ENCODE measurements at places on chromosomes 5 and 9. TPM values are rescaled to one million over a fixed set of nuclear protein-coding genes. Genes with fewer than 3 reads are reported as not detected.

The HSPB3 gene
- total RNA-seq: 0.26 TPM

The KIF20A gene
- 44.1 TPM for total RNA-seq

The KIF4B gene
- not detected for total RNA-seq

The IL9 gene
- not detected for total RNA-seq

The F2RL1 gene
- total RNA-seq: 283 TPM

The INSL4 gene
- total RNA-seq: 16.7 TPM

The ZNF618 gene
- 7.6 TPM for total RNA-seq

The SCGB3A2 gene
- total RNA-seq: not detected

The KCNN2 gene
- total RNA-seq: 0.17 TPM

The GRXCR2 gene
- not detected for total RNA-seq

The CAAP1 gene
- 20.2 TPM for total RNA-seq

The OMD gene
- total RNA-seq: not detected

The LEAP2 gene
- total RNA-seq: 0.86 TPM

The BTNL8 gene
- not detected for total RNA-seq

The CAVIN4 gene
- 0.44 TPM for total RNA-seq

The TXNDC15 gene
- total RNA-seq: 59.7 TPM

The CERCAM gene
- total RNA-seq: 38.6 TPM

The PSIP1 gene
- 57.0 TPM for total RNA-seq

The OBP2B gene
- not detected for total RNA-seq

The TLN1 gene
- 128 TPM for total RNA-seq

The SEMA6A gene
- 0.12 TPM for total RNA-seq
